ENCODE measurements at places on chromosomes 16 and 17.

GRCh38 chr17:47652570-47652969 lies 2.9 kb downstream of the KPNB1 start:
- DNase-seq = no peak

- DNase-seq = no peak
These were observed 16.6 kb downstream of the LDHD start for GRCh38 chr16:75099738-75100602.

DNA sequence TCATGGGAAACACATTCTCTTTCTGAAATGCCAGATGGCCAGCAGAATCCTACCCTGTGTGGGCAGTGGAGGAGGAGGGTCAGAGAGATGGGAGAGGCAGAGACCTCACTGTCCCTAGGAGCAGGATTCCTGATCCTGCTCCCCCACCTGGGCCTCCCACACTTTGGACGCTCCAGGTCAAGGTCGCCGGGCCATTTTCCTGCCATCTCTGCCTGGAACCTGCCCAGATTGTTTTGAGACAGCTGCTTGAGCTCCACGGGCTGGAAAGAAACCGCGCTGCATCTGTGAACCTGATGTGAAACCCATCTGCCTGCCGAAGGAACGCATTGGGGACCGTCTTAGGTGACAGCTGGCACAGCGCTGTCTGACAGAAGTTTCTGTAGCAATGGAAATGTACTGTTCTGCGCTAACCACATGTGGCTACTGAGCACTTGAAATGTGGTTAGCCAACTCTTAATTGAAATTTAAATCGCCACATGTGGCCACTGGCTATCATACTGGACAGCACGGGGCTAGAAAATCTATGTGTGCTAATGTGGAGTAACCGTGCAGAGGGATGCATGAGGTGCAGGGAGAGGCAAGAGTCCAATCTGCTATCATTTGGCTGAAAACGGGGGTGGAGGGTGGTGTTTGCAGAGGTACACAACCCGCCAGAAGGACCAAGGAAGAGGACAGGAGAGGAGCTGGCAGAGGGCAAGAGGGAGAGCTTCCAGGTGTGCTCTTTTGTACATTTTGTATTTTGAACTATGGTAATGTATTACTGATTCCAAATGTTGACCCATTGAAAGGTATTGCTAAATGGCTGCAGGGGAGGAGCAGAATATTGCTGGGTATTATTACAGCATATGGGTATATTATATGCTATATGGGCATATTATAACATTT lies 15.4 kb upstream of the NUBP1 start:
- no peak for DNase-seq

- no peak for DNase-seq
These were observed 22.7 kb upstream of the KCNJ12 start for GRCh38 chr17:21353326-21354010.

DNA sequence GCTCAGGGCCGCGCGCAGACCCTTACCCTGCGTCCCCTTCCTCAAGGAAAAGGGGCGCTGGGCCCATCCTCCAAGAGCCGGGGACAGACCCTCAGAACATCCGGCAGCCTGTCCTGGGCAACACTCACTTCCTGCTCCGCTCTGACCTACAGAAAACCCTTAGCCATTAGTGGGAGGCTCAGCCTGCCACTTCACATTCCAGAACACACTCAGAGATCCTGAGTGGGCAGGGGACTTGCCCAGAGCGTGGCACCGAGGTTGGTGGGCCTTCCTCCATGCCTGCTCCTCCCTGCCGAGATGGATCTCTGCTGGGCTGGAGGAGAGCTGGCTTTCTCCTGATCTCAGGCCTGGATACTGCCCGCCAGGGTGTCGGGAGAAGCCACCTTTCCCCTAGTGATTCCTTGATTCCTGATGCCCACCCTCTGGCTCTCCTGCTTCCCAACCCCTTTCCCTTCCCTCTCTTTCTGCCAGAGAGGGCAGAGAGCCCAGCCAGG lies 1.5 kb downstream of the SCARF1 start:
- no peak for DNase-seq

- DNase-seq = no peak
These were observed 177.6 kb downstream of the AIPL1 start for GRCh38 chr17:6257336-6257735.

GRCh38 chr16:89244754-89245153 lies 27.3 kb downstream of the ZNF778 start:
- no peak for DNase-seq

GRCh38 chr17:48553826-48554225 lies 8.9 kb upstream of the HOXB2 start:
- no peak for DNase-seq

GRCh38 chr16:3938843-3939624 lies 58.5 kb upstream of the CREBBP start:
- DNase-seq = peak; percentile 75

GRCh38 chr16:1174477-1175357 lies 21.8 kb downstream of the CACNA1H start:
- DNase-seq = no peak

DNA sequence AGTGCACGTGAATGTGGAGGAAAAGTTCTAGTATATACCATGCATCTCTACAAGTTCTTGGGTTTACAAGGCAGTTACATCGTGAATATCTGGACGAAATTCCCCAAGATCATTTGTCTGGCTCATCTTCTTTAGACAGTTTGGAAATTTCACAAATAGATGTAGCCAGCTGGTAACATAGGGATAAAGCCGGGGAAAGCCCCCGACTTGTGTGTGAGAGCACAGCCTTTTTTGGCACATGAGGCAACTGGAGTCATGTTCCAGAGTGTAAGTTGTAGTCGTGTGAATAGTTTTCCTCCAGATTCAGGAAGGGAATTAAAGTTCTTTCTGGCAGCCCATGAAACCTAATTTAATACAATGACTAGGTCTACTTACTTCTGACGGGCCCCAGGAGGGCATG lies 62.3 kb downstream of the MARCHF10 start:
- DNase-seq = no peak

DNA sequence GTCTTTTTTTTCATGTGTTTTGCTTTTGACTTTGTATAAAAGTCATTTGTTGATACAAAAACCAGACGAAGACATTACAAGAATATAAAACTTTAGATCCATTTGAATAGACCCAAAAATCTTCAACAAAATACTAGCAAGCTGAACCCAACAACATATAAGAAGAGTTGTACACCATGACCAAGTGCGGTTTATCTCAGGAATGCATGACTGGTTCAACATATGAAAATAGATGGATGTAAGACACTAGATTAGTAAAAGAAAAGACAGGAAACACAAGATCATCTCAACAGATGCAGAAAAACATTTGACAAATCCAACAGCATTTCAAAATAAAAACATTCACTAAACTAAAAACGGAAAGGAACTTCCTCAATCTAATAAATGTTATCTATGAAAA lies 69.0 kb downstream of the TBC1D16 start:
- DNase-seq = no peak

GRCh38 chr17:74690409-74690825 lies 22.3 kb downstream of the CD300LF start:
- DNase-seq = no peak

DNA sequence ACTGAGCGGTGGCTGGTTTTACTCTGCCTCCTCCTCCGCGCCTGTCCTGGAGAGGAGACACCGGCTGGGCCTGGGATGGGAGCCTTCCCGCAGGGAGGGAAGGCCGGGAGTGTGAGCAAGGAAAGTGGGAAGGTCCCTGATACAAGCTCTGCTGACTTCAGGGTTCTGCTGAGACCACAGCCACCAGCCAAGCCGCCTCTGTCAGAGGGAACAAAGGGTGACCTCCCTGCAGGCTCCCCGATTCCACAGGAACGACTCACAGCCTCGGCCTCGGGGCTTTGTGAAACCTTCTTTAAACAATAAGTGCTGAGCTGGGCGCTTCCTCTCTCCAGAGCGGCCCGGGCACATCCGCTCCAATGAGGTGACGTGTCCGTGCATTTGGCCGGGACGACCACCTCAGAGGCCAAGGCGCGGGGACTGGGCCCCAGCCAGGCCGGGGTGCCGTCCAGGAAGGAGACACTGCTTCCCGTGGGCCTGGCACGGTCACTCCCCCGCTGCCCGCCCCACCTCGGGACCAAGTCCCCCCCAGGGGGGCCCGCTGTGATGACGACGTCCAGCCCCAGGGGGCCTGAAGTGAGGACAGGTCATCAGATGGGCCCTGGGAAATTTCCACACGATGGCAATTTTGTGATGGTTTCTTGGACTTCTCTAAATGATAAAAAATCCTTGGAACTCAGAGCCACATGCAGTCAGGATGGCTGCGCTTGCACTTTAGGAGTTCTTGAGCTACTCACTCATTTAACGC lies 11.8 kb upstream of the CIBAR2 start:
- no peak for DNase-seq

DNA sequence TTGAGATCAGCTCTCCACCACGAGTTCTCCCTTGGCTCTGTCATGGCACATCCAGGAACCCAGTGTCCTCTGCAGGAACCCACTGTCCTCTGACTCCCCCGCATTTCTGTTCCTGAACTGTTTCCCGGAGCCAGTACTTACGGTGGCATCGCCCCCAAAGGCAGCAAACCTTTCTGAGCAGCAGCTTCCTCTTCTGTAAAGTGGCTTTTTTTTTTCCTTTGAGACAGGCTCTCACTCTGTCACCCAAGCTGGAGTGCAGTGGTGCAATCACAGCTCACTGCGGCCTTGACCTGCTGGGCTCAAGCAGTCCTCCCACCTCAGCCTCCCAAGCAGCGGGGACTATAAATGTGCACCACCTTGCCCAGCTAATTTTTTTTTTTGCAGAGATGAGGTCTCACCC lies 32.2 kb downstream of the NAGPA start:
- no peak for DNase-seq

DNA sequence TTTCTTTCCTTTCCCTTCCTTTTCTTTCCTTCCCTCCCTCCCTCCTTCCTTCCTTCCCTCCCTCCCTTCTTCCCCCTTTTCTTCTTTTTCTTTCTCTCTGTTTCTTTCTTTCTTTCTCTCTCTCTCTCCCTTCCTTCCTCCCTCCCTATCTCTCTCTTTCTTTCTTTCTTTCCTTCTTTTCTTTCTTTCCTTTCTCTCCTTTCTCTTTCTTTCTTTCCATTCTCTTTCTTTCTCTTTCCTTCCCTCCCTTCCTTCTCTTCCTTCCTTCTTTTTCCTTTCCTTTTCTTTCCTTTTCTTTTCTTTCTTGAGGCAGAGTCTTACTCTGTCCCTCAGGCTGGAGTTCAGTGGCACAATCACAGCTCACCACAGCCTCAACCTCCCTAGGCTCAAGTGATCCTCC lies 31.0 kb downstream of the DEXI start:
- DNase-seq = no peak

DNA sequence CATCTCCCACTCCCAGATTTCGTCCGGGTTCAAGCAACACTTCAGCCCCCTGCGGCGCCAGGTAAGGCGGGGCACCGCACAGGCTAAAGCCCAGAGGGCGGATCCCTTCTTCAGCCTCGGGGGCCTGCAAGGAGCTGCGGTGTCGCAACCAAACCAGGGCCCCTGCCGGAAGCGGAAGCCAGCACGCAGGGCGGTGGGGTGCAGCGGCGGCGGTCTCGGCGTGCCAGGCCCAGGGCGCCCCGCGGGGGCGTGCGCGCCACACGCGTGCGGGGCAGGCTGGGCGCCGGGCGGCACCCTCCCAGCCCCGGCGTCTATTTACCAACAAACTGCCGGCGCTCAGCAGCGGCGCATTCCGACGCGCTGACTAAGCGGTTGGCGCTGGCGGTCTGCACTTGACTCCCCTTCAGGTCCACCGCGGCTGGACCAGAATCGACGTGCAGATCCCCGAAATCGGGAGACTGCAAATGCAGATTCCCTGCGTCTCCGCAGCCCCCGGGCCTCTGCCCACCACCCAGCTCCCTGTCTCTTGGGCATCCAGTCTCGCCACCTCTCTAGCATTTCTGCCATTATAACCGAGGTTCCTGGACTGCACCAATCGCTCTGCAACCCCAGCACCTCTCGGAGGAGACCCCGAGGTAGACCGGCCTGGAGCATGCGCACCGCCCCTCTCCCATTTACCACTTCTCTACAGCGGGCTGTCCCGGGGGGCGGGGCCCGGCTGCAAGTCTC lies 421 bp upstream of the DLX4 start:
- DNase-seq = peak; percentile 66

DNA sequence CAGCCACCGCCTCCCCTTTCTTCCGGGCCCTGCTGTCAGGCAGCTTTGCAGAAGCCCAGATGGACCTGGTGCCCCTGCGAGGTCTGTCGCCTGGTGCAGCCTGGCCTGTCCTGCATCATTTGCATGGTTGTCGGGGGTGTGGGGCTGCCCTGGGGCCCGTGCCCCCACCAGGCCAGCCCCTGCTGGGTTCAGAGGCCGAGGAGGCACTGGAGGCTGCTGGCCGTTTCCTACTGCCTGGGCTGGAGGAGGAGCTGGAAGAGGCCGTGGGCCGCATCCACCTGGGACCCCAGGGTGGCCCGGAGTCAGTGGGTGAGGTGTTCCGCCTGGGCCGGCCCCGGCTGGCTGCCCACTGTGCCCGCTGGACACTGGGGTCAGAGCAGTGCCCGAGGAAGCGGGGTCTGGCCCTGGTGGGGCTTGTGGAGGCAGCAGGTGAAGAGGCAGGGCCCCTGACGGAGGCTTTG lies 5.5 kb upstream of the TGFB1I1 start:
- DNase-seq = no peak

DNA sequence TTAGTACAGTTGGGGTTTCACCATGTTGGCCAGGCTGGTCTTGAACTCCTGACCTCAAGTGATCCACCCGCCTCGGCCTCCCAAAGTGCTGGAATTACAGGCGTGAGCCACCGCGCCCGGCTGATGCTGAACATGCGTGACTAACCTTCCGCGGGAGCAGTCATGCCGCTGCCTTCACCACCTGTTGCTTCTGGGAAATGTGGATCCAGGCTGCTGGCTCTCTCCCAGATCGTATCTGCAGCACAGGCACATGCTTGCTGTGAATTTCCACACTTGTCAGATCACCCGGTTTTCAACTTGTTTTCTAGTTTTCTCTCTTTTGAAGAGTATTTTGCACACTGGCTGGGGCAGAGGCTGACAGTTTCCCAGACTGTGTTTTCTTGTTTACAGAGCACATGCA lies 97.9 kb downstream of the ADCY9 start:
- no peak for DNase-seq

DNA sequence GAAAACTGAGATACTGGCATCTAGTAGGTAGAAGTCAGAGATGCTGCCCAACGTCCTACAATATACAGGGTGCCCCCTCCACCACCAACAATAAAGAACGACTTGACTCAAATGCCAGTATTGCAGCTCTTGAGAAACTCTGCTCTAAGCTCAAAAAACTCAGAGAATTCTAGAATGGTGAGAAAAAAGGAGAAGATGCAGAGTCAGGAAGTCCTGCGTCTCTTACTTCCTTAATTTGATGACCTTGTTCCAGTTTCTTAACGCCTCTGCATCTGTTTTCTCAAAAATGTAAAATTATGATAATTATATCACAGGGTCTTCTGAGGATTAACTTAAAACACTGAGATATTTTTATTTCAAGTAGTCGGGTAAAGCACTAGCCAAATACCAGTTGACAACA lies 1.7 kb upstream of the HSBP1 start:
- DNase-seq = no peak

Data from mesothelial cell of epicardium (in vitro differentiated cells).